ENCODE measurements at places on chromosomes 11 and 22.

GRCh38 chr11:107962181-107962580, 33.9 kb downstream of the RAB39A start:
- peak; percentile 3 for DNase-seq

- no peak for DNase-seq
These were observed 556.0 kb downstream of the LUZP2 start for GRCh38 chr11:25052844-25053243.

GRCh38 chr11:36110668-36111410, 167.0 kb downstream of the LDLRAD3 start:
- DNase-seq: no peak

DNA sequence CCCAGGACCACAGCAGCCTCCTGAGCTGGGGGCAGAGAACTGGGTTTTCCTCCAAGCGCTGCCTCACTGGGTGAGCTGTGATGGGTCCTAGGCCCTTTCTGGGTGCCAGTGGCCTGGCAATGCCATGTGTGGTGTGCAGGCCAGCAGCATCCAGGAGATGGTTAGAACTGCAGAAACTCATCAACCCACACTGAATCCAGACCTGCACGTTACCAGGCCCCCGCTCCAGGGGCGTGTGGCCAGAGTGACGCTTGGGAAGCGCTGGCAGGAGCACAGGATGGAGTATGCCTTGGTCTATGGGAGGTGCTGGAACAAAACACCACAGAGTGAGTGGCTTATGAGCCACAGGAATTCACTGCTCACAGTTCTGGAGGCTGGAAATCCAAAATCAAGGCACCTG, 97.0 kb downstream of the MN1 start:
- no peak for DNase-seq

DNA sequence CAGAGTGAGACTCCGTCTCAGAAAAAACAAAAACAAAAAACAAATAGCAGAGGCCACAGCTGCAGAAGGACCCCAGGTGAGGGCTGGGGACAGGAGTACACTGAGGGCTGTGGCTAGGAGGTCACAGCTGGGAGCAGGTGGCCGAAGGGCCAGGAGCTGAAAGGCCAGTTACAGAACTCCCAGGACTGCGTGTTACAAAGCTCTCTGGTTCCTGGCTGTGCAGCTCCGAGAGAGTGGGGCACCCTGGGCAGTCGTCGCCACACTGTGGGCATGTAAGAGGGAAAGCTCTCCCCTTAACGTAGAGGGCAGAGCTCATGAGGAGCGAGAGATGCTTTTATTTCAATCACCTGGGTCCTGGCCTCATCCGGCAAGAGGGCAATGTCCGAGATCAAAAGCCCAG, 10.1 kb upstream of the NCF4 start:
- DNase-seq: no peak

- DNase-seq: no peak
These were observed 24.5 kb upstream of the CSTF3 start for GRCh38 chr11:33185756-33186155.

DNA sequence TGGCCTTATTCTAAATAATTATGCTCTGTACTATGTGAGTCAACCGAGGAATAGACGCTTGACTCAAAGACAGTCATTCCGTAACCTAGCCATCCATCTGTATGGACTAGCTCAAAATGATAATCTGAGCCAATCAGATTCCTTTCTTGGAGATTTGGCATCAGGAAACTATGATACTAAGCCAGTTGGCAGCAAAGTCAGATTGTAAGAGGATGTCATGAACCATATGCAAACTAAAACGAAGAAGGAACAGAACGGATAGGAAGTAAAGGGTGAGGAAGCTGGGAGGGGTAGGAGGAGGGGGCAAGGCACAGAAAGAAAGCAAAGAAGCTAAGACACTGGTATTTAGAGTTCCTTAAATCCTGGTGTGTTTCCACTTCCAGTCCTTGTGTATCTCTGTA, 10.7 kb upstream of the SESN3 start:
- DNase-seq: no peak

GRCh38 chr11:78478536-78478935, 60.9 kb upstream of the GAB2 start:
- no peak for DNase-seq

- no peak for DNase-seq
These were observed 6.3 kb downstream of the OSBPL5 start for GRCh38 chr11:3158821-3159220.

DNA sequence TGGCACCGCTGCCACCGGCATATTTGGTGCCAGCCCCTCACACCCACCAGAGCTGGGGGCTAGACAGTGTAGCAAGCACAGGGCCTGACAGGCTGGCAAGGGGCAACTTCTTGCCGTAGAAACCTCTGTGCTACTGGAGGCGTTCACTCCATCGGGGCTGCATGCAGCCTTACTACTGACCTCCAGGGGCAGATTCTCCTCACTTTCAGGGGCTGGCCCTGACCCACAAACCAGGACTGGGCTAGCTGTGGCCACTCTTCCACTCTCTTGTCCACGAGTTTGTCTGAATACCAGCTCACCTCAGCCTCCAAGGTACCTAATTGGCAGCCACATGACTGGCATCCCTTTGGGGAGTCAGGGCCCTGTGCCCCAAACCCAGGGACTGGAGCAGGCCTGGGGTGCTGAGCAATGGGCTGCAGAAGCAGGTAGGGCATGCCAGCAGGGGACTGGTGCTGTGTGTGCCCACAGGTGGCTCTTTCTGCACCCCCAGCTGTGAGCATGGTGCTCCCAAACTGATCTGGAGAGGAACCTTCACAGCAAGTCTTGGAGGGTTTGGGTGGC, 2.1 kb upstream of the LMO1 start:
- DNase-seq: no peak

DNA sequence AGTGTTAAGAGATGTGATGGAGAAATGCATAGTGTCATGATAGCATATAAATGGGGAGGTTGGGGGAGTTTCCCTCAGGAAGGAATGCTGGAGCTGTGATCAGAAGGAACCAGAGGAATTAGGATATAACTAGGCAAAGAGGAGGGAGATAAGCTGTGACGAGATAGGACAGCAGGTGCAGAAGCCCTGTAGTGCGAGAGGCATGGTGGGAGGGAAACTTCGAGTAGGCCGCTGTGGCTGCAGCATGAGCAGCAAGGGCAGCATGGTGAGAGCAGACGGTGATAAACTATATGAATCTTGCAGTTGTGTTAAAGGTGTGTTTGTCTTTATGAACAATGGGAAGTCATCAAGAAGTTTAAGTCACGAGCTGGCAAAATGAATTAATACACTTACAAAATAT, 109.9 kb downstream of the EMSY start:
- DNase-seq: no peak

- DNase-seq: no peak
These were observed 5.5 kb downstream of the MFNG start for GRCh38 chr22:37480387-37481346.

- DNase-seq: peak; percentile 61
These were observed 76.9 kb upstream of the API5 start for GRCh38 chr11:43234881-43235280.

- DNase-seq: peak; percentile 14
These were observed 2.9 kb upstream of the BTBD10 start for GRCh38 chr11:13465909-13466371.

GRCh38 chr11:81497202-81497804, 1236.4 kb downstream of the FAM181B start:
- peak; percentile 35 for DNase-seq

- peak; percentile 14 for DNase-seq
These were observed 20.8 kb downstream of the FADS3 start for GRCh38 chr11:61870541-61871031.

- no peak for DNase-seq
These were observed 12.4 kb upstream of the TMEM123 start for GRCh38 chr11:102464859-102465500.

GRCh38 chr11:85407648-85408047, 219.5 kb downstream of the DLG2 start:
- no peak for DNase-seq

DNA sequence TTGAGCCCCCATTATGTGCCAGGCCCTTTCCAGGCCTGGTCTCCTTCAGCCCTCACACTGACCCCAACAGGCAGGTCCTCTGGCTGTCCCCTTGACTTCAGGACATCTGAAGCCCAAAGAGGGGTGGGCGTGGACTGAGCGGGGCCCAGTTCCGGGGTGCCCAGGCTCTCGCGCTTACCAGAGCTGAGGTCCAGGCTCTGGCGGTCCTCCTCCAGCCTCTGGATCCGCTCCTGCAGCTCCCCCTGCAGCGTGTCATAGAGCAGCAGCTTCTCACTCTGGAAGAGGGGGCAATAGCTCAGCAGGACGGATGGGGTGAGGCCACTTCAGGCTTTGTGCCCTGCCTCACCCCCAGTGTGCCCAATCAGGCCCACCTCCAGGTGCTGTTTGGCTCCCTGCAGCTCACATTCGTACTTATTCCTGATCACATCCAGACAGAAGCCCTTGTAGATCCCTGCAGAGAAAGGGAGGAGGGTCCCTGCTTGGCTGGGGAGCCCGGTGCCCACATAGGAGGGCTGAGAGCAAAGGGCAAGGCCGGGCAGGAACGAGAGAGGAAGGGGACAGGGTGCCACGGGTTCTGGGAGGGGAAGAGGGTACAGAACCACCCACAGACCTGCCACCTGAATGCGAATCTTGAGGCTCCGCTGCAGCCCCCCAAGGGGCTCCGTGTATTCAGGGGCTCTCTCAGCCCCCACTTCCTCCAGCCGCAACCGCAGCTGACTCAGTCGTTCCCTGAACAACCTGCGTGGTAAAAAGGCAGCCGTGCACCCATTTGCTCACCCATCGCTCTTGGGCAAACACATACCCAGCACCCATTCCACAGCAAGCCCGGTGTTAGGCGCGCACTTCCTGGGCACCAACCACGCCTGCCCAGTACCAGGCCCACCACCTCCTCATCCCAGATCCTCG, 4.1 kb downstream of the BRMS1 start:
- DNase-seq: no peak

DNA sequence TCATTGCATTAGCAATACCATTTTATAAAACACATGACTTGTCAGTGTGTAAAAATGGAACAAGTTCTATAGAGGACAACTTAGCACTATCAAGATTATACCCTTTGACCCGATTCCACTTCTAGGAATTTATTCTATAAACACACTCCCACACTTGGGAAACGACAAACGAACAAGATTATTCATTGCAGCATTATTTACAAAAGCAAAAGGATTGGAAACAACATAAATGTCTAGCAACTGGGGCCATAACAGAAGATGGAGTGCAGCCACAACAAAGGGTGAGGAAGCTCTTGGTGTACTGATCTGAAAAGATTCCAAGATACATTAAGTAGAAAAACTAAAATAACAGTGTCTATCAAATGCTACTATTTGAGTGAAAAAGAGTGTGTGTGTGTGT, 2.3 kb upstream of the IRAG1 start:
- peak; percentile 52 for DNase-seq

GRCh38 chr22:20575724-20576444, 68.5 kb downstream of the MED15 start:
- no peak for DNase-seq

GRCh38 chr22:29623553-29624169, 20.2 kb downstream of the NF2 start:
- no peak for DNase-seq

DNA sequence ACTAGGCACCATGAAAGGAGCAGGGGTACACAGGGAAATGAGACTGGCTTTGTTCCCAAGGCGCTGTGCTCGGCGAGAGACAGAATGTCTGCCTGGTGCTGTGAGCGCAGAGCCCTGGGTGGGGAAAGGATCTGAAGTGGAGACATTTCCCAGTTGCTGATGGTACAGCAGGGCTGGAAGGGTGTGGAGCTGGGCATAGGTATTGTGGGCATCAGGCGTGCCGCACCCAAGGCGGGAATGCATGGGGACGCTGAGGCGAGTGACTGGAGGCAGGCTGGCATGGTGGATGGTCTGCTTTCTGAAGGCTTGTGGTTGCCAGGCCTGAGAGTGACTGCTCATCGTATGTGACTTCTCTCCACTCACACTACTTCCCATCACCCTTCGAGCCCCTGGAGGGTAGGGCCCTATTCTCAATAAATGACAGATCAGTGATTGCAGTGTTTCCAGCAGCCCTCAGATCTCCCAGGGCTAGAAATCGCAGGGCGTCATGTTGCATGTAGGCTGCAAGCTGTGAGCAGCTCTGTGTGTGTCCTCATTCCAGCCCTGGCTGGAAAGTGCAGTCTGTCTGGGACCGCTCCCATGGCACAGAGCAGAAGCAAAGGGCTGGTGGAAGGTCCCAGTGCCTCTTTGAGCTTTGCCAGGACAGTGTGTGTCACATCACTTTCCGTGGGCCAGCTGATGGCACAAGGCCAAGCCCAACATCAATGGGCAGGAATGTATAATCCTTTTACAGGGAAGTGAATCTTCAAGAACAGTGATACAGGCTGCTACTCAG, 67.7 kb downstream of the TBC1D22A start:
- no peak for DNase-seq
